ENCODE measurements at places on chromosomes 13 and 19.
A peak's percentile ranks its signal among the peaks of the same experiment; 100 is the strongest.

DNA sequence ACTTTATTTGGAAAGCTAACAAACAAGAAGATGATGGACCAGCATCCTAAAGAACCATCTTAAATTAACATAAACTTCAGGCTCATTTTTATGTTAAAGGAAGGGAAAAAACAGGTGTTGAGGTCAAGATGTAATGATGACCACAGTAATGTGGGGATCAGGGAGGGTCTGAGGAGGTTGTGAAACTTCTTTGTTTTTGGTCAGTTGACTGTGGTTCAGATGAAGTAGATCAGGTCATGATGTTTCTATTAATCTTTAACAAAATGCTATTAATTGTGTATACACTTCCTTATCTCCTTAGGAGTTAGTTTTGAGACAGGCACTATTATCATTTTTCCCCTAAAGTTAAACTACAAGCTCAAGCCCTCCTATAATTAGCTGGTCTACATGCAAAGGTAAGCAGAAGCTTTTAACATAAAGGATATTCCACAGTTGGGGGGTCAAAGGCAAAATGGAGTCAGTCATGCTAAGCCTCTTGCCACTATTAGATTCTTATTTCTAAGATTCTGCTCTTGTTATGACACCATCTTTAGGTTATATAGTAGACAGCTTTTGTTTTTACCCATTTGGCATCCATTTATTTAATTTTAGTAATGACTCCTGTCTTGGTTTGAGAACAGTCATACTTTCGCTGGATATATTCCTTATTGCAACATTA lies 800.1 kb upstream of the PCDH9 start:
- DNase-seq, result no peak

GRCh38 chr13:50365408-50366391 lies 350.5 kb downstream of the KCNRG start:
- no peak for DNase-seq

GRCh38 chr19:21907516-21907915 lies 71.5 kb upstream of the ZNF43 start:
- no peak for DNase-seq

DNA sequence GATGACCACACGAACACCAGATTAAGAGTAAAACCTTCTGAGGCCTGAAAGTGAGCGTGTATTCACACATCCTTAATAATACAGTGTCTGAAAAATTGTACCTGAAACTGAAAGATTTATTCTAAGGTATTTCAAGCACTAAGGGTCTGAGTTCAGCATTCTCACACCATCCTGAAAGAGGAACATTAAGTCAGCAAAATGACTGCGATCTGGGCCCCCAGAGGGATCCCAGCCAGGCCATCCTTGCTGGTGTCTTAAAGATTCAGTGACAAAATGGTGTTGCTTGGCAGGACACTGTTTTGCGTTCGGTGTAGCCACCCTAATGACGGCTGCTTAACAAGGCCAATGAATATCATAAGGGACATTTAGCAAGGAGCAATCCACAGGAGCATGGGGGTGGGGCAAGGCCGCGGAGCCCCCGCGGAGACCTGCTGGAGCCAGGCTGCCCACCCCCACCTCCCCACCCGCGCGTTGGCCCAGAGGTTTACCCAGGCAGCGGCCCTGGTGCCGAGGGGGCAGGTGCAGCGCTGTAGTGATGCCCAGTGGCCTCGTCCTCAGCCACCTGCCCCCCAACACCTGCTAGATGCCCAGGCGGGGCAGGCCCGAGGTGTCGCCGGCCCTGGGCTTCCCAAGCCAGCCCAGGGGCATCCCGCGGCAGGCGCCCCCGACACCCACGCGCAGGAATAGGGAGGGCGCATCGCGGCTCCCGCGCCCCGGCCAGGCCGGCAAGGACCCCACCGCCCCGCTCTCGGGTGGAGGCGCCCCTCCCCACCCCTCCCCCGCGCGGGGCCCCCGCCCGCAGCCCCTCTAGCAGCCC lies 742 bp downstream of the NALCN start:
- no peak for DNase-seq

- DNase-seq, result no peak
These were observed 26.1 kb upstream of the TFDP1 start for GRCh38 chr13:113558461-113558860.

- no peak for DNase-seq
These were observed 7.8 kb downstream of the MKNK2 start for GRCh38 chr19:2043251-2043641.

DNA sequence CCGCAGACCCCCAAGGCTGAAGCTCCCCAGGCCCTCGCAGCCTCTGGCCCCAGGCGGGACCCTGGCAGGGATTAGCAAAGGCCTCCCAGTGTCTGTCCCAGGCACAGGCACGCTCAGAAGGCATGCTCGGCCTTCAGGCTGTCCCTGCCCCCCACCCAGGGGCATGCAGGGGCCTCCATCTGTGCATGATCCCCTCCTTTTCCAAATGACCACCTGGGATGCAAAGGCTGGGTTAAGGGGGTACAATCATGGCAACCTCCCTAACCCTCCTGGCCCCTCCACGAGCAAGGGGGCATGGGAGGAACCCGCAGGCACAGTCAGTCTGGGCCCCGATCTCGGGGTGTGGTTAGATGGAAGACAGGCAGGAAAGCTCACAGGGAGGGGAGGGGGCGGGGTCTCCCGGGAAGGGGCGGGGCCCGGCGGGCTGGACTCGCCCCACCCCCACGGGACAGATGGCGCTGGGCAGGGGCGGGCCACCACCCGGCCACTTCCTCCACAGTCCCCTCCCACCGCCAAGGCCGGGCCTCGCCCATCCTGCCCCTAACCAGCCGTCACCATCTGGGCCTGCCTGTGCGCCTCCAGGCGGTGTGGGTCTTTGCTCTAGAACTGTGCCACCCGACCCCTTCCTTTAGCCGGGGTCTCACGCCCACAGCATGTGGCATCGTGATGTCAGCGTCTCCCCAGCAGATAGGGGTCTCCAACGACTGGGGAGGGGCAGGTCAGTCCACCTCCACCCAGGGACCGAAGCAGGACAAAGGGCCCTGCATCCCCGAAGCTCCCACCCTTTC lies 7.0 kb upstream of the REXO1 start:
- DNase-seq, result peak; percentile 89

DNA sequence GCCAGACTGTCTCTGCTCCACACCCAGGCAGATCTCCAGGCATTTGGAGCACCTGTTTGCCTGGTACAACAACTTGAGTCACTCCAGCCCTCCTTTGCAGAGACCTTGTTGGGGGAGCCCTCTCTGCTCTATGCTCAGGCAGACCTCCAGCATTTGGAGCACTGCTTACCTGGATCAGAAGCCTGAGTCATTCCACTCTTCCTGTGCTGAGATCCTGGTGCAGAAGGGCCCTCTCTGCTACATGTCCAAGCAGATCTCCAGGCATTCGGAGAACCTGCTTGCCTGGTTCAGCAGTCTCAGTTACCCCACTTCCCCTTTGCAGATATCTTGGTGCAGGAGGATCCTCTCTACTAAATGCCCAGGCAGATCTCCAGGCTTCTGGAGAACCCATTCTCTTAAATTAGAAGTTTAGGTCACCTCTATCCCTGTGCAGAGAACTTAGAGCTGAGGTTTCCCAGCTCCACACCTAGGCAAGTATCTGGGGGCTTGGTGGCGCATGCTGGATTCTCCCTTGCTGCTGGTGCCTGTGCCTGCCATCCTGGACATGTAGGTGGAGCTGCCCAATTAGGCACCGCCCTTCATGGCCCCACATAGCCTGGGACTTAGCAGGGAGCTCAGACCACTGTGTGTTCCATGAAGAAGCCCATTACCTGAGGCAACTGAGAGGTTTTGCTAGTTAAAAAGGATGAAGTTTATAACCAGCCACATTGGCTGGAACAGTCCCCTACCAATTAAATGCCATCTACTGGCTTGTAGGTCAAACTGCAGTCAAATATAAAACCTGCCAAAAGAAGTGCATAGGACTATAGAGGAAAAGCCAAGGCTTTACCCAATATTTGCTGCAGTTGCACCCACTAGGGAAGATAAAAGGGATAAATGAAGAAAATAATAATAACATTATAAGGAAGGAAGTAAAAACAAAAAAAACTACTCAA lies 97.6 kb upstream of the SLITRK6 start:
- no peak for DNase-seq

DNA sequence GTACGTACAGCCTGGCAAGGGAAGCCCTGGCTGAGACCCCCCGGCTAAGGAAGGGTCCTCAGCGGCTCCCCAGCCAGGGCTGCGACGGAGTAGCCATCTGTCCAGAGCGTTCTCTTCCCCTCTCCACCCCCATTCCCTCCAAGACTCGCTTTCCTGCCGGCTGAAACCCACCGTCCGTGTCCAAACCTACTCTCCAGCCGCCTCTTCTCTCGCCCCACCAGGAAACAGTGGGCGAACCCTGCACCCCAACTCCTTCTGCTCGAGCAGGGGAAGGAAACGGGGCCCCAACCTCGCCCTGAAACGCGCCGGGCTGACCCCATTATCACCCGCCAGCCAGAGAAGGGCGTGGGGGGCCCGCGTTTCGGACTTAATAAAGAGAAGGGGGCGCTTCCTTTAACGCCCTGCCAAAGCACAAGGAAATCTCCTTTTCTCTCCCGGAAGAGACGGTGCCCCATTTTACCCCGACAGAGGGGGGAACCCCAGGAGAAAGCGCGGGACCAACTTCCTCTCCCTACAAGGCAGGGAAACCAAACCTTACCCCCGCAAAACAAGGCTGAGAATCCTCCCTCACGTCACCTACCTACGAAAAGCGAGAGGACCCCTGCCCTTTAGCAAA lies 2.5 kb downstream of the ZC3H4 start:
- no peak for DNase-seq

All from fibroblast of skin of abdomen (primary cell).